Cortex of kidney (tissue), 1 donor: ENCODE measurements at places on chromosomes 5 and 9.

- no peak for DNase-seq
These were observed 83.8 kb downstream of the ANKRD31 start for GRCh38 chr5:75152860-75153259.

DNA sequence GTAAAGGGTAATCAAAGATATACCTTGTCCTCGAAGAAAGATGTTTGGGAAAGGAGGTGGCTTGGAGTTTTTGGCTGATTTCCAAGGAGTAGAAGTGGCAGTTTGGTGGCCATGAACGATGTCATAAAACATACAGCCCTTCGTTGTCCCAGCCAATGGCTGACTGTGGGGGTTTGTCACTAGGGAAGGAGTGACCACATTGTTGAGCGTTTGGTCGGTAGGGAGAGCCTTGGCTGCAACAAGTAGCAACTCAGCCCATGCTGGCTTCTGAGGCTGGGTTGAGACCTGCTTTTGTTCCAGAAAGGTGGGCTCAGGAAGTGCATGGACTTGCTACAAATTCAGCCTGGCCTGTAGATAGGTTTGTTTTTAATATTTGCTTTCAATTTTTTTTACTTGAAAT is 128.3 kb downstream of the BOD1 start:
- no peak for DNase-seq

DNA sequence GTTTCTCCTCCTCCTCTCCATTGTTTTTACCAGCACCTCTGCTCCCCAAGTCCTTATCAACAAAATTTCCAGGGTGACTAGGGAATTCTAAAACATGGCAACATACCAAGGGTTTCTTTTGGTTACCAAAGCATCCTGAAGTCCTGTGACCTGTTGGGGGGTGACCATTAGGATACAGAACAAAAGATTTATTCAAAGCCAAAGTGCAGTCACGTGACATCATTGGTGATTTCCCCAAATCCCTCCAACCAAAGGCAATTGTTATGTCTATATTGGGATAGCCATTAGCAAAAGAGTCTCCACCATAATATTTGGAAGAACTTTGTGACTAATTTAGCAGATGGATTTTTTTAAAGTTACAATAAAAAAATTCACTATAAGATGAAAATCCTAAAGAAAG is 168.4 kb downstream of the TRPM6 start:
- DNase-seq: no peak

- no peak for DNase-seq
These were observed 919.5 kb downstream of the DTWD2 start for GRCh38 chr5:118068886-118069285.

DNA sequence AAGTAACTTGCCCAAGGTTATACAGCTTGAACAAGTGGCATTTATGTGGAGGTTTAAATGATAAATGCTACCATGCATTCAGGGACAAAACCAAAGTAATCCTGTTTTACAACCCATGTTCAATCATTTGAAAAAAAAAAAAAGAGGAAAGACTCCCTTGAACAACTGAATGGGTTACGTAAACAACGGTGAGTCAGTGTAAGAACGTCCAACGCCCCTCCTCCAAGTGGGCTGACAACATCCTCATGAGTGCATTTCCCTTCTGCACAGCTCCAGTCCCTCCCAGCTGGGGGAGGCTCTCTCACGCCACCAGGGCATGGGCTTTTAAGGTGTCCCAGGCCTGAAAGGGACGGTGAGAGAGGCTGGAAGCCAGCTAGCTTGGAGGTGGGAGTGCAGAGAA is 90.0 kb downstream of the PRRT1B start:
- no peak for DNase-seq

DNA sequence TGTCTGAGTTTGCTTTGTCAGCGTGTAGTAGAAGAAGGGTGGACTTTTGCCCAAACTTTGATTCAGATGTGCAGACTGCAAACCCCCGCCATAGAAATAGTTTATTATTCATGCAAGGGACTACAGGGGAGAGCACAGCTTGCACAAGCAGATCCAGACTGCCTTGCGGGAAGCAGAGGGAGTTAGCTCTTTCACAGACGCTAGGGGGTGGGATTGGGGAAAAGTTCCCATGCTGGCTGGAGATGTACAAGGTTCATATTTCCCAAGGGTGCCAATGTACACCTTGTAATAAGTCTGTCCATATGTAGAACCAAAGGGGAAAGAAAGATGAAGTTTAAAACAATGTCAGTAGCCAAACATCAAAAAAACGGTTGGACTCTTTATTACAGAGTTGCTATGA is 749.7 kb upstream of the COX7C start:
- no peak for DNase-seq

DNA sequence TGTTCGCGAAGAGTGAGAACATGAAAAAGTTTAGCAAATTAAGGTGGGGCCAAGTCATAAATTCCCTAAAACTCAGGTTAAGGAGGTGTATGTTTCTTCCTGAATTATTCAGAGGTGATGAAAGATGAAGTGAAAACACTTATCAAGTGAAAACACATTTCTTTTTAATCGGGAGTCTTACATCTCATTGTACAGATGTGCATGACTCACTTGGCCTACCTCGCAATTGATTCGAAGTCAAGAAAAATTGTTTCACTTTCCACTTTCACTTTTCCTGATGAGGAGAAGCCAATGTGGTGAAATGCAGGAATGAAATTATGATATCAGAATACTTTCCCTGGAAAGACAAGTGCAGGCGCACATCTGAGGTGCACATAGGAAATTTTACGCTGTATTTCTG is 78.7 kb downstream of the SLC25A46 start:
- DNase-seq: no peak

GRCh38 chr9:93677048-93677571 is 100.7 kb downstream of the PHF2 start:
- no peak for DNase-seq

DNA sequence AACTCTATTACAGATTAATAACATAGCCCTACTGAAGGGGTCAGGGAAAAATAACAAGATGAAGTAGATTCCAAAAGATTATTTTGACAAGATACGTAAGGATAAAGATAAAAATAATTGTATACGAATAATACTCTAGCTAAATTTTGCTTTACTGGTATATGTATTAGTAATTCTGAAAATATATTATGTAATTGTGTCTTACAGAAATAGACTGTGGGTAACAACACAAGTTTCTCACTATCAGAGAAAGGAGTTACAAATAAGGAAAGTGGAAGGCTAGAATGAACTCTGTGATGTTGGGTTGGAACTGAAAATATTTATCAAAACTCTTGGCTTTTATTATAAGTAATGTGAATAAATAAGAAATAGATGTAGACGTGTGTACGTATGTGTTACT is 26.6 kb upstream of the TUSC1 start:
- no peak for DNase-seq

DNA sequence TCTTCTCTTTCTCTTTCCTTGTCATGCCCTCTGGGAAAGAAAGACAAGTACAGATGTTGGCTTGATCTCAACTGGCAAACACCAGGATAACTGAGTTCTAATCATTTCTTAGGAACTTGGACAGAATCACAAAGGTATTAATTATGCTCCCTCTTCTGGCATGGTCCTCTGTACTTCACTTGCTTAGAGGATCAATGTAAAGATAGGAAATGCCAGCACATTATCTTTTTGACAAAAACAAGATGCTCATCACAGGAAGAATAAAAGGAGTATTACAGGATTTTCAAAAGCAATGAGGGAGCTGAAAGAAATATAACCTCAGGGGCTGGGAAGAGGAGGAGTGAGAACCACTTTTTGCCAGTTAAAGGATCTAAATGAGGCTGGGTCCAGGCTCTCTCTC is 70.6 kb downstream of the LHFPL2 start:
- no peak for DNase-seq

DNA sequence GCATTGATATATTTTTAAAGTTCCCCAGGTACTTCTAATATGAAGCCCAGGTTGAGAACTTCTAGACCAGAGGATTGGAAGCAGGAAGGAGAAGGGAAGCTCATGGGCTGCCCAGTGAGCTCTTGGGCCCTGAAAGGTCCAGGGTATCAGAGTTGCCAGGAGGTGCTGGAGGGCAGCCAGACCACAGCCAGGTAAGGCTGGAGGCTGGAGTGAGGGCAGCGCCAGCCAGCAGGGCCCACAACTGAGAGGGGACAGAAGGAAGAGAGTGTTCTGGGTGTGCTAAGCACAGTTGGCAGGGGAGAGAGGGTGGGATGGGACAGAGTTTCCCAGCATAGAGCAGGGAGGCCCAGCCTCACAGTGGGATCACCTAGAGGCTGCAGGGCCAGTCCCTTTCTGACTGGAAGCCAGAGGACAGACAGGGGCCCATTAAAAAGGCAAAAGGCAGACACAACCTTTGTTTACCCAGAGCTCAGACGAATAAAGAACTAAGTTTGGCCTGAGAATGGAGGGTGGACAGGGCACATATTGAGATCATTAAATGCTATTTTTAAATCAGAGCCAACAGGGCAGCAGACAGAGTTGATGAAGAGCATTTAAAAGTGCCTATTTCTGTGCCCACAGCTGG is 94.9 kb downstream of the PDE8B start:
- DNase-seq: no peak

DNA sequence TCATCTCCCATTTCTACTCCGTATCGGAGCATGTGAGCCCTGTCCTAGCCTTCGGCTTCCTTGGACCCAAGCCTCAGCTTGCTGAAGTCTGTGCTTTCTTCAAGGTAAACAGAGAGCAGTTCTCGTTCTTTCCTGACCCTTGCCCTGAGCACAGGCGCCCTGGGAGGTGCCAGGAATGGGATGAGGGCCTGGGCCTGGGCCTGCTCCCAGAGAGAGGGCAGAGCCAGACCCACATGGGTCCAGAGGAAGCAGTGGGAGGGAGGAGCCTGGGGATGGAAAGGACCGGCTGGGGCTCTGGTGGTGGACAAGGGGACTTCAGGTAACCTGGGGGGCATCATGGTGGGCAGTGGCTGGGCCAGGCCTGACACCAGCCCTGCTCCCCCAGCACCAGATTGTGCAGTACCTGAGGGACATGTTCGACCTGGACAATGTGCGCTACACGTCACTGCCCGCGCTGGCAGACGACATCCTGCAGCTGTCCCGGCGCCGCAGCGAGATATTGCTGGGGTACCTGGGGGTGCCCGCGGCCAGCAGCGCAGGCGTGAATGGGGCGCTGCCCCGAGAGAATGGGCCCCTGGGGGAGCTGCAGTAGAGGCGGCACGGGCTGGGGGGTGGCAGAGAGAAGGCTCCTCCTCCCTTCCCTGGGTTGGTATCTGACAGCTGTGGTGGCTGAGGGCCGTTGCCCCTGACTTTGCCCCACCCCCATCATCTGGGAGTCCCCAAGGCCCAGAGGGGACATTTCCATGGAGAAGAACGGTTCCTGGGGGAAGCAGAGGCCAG is 10.9 kb upstream of the DOLPP1 start:
- DNase-seq: no peak

DNA sequence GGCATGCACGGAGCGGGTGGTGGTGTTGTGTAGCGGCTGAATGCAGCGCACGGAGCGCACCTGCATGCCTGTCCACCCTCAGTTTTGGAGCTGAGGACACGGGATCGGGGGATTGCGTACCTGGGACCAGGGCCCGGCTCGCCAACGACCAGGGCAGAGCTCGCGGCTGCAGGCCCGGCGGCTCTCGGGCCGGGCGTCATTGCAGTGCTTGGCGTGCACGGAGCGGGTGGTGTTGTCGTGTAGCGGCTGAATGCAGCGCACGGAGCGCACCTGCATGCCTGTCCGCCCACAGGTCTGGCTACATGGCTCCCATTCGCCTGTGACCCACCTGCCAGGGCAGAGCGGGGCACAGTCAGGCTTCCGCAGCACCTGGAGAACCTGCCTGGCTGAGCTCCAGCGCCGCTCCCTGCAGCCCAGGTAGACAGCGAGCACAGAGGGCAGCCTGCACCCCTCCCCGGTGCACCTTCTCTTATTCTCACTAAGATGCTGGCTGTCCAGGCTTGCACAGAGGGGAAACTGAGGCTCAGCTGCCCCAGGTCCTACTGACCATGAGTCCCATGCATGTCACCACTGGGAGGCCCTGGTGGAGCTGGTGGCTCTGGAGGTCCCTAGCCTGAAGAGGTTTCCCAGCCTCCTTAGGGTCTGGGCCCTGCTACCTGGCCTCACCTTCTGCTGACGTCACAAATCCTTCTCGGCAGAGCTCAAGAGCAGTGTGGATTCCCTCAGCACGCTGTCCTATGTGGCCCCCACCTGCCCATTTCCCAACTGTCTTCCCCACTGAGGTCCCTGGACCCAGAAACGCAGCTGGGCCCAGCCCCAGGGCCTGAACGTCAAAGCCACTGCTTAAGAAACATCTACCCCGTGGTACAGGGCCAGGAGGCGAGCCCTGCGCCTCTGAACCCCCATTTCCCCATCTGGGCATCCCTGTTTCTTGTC is 64.9 kb downstream of the ZNF354C start:
- DNase-seq: no peak

- no peak for DNase-seq
These were observed 122.1 kb upstream of the DMAC1 start for GRCh38 chr9:7921545-7922197.

DNA sequence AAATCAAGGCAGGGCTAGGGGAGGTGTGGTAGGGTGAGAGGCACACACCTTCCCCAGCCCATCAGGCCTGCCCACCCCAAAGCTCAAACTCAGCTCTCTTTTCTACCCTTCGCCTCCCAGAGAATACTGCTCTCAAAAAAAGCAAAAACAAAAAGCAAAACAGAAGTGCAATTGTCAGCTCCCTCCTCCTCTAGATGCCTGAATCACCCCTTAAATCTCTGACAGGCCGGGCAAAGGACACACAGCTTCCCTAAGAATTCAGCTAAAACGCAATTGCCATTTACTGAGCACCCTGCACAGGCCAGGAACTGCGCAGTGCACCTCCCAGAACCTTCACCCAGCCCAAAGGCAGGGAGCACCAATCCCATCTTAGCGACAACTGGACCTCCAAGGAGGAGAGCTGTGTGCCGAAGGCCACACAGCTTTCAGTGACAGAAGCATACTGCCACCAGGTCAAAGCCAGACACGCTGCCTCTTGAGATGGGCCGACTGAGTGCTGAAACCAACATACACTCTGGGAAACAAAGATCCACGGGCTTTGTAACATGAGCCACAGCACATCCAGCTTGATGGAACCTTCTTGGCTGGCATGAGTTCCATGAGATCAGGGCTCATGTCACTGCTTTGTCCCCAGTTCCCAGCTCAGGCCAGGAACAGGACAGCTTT is 53.4 kb upstream of the STXBP1 start:
- no peak for DNase-seq

DNA sequence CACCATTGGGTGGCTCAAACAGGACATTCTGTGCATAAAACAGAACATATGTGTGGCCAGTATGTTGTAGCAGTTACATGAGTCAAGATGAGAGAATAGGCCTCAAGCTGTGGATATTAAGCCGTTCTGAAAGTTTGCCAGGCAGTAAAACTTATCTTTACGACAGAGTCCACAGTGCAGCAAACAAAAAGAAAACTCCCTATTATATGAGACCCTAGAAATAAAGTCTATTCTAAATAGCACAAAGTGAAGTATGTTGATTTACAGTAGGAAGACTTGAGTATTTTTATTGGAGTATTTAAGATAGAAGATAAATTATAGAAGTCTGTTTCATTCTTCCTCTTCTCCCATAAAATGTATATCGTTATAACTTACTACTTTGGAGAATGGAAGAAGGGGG is 271.5 kb downstream of the ADGRV1 start:
- DNase-seq: no peak

GRCh38 chr5:141883892-141884318 is 5.7 kb upstream of the PCDH1 start:
- DNase-seq: no peak

- no peak for DNase-seq
These were observed 484.6 kb upstream of the PIK3R1 start for GRCh38 chr5:67730917-67731474.

GRCh38 chr9:37327553-37327952 is 94.9 kb upstream of the GRHPR start:
- DNase-seq: no peak

GRCh38 chr9:131239161-131239975 is 36.9 kb downstream of the FAM78A start:
- DNase-seq: no peak

- DNase-seq: no peak
These were observed 47.0 kb upstream of the PLIN2 start for GRCh38 chr9:19174127-19174912.
